HCT116 (cell line): ENCODE measurements at places on chromosomes 1 and 21.

DNA sequence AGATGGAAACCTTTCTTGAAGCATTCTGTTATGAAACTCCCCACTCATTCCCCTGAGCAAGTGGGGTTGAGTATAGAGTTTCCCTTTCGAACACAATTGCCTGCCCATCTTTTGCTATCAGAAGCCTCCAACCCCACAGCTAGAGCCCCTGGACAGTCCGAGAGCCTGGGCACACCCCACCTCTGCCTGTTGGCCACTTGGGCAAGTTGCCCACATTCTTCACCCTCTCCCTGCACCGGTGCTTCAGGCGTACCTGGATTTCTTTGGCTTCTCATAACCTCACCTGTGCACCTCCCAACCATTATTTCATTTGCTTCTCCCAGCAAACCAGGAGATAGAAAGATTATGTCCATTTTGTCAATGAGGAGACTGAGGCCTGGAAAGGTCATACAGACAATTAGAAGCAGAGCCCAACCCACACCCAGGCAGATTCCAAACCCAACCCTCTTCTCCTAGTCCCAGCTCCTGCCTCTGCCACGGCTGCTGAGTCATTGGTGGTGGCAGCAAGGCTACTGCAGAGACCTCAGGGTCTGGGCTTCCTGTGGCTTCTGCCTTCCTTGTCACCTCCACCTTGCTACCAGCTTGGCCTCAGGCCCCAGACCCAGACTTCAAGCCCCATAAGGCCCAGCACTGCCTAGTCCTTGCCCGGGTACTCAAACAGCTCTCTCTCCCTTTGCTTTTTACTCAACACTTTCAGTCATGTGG, 118.7 kb upstream of the ZBTB40 start:
- DNase-seq = peak; percentile 15

GRCh38 chr1:30376054-30376697, 347.2 kb downstream of the MATN1 start:
- no peak for DNase-seq

DNA sequence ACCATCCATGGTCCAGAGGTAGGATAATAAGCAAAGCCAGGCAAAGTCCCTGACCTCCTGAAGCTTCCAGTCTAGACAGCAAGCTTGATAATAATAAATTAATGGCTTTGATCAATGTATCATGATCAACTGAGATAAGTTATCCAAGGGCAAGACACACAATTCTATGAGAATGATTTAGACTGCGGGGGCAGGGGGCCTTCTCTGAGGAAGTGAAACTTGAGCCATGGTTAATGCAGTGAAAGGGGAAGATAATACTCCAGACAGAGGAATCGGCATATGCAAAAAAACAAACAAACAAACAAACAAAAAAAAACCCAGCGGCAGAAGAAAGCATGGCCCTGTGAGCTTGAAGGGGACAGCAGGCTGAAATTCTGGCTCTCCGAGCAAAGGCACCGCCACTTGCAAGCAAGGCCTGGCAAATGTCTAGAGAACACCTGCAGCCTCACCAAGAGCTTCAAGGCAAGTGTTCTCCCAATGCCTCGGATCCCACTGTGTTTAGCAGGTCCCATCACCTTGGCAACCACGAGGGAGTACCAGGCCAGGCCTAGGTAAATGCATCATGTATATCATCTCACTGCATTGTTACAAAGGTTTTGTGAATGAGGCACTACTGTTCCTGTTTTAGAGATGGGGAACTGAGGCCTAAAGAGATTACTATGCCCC, 24.9 kb downstream of the CSMD2 start:
- DNase-seq = no peak

DNA sequence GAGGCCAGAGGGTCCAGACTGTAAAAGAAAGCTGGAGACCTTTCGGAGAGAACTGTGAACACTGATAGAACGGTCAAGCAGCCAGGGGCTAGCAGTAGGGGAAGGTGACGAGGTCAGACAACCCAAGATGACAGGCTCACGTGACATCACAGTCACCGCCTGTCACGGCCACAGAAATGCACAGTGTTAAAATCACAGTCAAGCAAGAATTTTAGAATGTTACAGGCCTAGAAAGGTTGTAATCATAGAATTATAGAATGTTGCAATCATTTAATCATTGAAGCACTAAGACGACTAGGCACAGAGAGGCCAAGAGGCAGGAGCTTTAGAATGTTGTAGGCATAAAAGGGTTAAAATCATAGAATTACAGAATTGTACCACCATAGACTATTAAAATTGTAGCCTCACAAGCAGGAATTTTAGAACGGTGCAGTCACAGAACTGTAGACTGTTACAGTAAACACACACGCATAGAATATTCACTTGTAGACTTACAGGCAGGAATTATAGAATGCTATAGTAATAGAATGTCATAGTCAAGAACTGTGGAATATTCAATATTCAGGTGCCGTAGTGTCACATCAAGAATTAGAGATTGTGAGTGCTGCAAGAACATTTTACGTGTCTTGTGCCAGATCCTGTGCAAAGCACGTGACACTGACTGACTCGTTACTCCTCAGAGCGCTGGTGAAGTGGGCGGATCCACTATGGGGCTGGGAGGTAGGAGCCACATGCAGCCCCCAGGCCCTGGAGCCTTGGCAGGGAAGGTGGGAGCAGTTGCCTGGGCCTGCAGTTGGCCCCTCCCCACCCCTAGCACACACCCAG, 118.1 kb downstream of the EPHB2 start:
- DNase-seq = no peak

- DNase-seq = no peak
These were observed 3.4 kb downstream of the FCER1G start for GRCh38 chr1:161218301-161219077.

GRCh38 chr1:110260194-110260593, 50.1 kb downstream of the KCNC4 start:
- DNase-seq = no peak

DNA sequence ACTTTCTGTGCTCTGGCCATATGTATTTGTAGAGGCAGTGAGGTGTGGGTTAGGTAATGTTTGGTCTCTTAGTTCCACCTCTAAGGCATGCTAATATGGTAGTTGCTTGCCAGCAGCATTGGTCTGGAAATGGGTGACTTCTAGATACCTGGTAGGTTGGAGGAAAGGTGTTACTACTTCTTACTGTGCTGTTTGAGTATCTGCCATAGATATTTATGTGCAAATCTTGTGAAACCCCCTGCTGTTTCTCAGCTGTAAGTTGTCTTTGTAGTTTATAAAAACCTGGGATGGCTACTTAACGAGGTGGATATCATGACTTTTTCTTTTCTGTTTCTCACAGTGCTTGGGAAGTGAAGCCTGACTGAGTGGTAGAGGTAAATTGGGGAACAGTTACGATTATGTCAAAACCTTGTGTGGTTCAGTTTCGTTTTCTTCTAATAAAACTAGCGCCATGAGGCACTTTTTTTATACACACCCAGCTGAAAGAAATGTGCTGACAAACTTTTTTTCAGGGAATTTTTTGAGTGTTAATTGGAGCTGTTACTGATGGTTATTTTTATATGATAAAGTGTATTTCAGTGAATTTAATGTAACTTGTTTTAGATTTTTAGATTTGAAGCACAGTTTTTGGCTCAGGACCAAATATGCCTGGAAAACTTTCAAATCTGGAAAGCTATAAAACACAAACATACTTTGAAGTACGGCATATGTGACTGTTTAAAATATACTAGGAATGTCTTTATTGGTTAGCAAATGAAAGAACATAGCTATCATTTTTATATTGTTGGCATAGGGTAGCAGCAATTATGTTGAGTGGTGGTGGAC, 42.1 kb downstream of the CAMSAP2 start:
- DNase-seq = no peak

GRCh38 chr1:46517010-46517600, 27.5 kb downstream of the DMBX1 start:
- peak; percentile 69 for DNase-seq

- DNase-seq = no peak
These were observed 20.5 kb upstream of the RHBDL2 start for GRCh38 chr1:38962113-38962512.
